Lung (tissue), 17 donors: ENCODE measurements at places on chromosomes 16 and 17. TPM values are rescaled to one million over a fixed set of nuclear protein-coding genes. Genes with fewer than 3 reads are reported as not detected.

- no peak overlapping the region for H3K27ac ChIP-seq
- DNase-seq, result peak; percentile 69
- H3K27me3 ChIP-seq, result no peaks in the 10 kb centered on the region
- H3K4me3 ChIP-seq, result no peak overlapping the region
- no peaks in the 10 kb centered on the region for H3K4me1 ChIP-seq
Measured at GRCh38 chr17:63850401-63850800, 7.9 kb upstream of the SMARCD2 start.

The CFAP97D1 gene
- total RNA-seq, result 0.06 TPM

DNA sequence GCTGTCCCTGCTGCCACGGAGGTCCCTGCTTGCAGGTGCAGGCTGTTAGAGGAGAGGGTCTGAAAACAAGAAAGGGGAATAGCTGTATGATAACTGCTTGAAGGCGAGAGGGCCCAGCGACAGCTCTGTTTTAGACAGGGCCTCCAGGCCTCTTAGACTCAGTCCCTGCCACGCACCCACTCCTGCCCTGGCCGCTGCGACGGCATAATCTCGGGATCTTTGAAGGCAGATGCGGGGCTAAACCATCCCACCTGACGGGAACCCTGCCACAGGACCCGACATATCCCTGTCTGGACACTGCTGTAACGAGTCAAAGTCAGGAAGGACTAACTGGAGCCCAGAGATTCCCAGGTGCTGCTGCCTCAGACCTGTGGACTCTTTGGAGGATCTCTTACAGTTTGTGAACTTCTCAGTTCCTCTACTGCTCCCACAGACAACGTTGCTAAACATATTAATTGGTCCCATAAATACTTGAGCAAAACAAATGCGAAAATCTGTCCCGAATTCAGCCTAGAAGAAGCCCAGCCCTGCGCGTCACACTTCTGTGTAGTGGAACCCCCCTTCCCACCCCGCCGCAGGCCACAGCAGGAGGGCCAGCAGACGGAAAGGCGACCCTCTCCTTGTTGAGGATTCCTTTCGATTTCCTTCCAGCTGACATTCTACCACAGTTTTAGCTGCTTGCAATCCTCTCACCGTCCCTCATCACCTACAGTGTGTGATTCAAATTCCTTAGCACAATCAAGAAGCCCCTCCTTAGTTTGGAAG lies 998 bp upstream of the TMEM11 start:
- H3K27ac ChIP-seq, result peak overlapping the region; percentile 98
- H3K36me3 ChIP-seq, result peaks cover 10% of the 10 kb centered on the region
- peak; percentile 22 for DNase-seq
- peaks cover 7% of the 10 kb centered on the region for H3K4me1 ChIP-seq
- no peaks in the 10 kb centered on the region for H3K27me3 ChIP-seq

GRCh38 chr17:2047590-2047989 lies 5.8 kb downstream of the OVCA2 start:
- H3K27ac ChIP-seq, result no peak overlapping the region
- H3K4me3 ChIP-seq, result no peak overlapping the region
- no peak for DNase-seq
- H3K36me3 ChIP-seq, result no peaks in the 10 kb centered on the region

- no peak overlapping the region for H3K4me3 ChIP-seq
- peaks cover 3% of the 10 kb centered on the region for H3K36me3 ChIP-seq
- H3K27ac ChIP-seq, result no peak overlapping the region
Measured at GRCh38 chr17:45018848-45019711, 32.4 kb downstream of the DCAKD start.

The CSH2 gene
- not detected for total RNA-seq

DNA sequence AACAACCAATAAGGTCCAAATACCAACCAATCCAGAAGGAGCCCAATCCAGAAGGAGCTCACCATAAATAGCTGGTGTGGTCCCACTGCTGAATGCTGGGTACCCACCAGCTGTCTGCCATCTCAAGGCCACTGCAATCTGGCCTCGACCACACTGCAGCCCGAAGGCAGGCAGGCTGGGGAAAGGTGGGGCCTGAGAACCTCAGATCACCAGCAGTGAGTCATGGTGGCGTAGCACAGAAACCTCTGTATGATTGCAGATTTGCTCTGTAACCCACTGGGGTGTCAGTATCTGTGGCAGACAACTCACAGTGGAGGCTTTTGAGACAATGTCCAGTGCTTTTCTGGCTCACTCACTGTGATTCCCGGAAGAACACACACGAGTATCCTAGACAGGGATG lies 14.7 kb upstream of the CMTR2 start:
- H3K27me3 ChIP-seq, result no peaks in the 10 kb centered on the region
- H3K27ac ChIP-seq, result no peak overlapping the region
- H3K4me3 ChIP-seq, result no peak overlapping the region
- no peaks in the 10 kb centered on the region for H3K36me3 ChIP-seq
- DNase-seq, result no peak

GRCh38 chr16:66923247-66923731 lies 2.0 kb downstream of the RRAD start:
- peak overlapping the region; percentile 1 for H3K27ac ChIP-seq
- peaks cover 18% of the 10 kb centered on the region for H3K27me3 ChIP-seq
- DNase-seq, result no peak
- H3K4me1 ChIP-seq, result no peaks in the 10 kb centered on the region
- peak overlapping the region; percentile 26 for H3K4me3 ChIP-seq

DNA sequence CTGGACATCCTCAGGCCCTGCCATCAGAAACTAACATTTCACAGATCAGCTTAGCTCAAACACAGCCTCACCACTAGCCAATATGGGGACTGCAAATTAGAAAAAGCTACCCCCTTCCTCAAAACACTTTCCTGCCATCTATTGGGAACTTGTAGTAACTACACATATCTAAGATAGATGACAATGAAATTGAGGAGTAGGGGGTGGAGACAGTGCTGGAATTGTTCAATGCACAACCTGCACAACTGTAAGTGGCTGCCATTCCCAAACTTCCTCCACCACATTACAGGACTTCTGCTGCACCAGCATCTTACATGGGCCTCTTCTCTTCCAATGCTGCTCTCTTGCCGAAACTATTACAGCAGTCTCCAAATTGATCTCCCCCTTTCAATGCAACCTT lies 21.9 kb downstream of the AIPL1 start:
- no peaks in the 10 kb centered on the region for H3K4me1 ChIP-seq
- no peak overlapping the region for H3K4me3 ChIP-seq
- no peaks in the 10 kb centered on the region for H3K27me3 ChIP-seq

GRCh38 chr17:50588391-50589049 lies 28.0 kb downstream of the CACNA1G start:
- peaks cover 14% of the 10 kb centered on the region for H3K4me1 ChIP-seq
- peaks cover 24% of the 10 kb centered on the region for H3K36me3 ChIP-seq
- peak; percentile 80 for DNase-seq
- no peaks in the 10 kb centered on the region for H3K27me3 ChIP-seq

- H3K27ac ChIP-seq, result no peak overlapping the region
- no peaks in the 10 kb centered on the region for H3K4me1 ChIP-seq
- no peak for DNase-seq
- H3K27me3 ChIP-seq, result no peaks in the 10 kb centered on the region
Measured at GRCh38 chr16:53886482-53887378, 182.8 kb downstream of the FTO start.

- no peak overlapping the region for H3K27ac ChIP-seq
- H3K4me1 ChIP-seq, result no peaks in the 10 kb centered on the region
- DNase-seq, result no peak
- no peaks in the 10 kb centered on the region for H3K36me3 ChIP-seq
- H3K4me3 ChIP-seq, result no peak overlapping the region
Measured at GRCh38 chr16:25411396-25412081, 153.9 kb upstream of the ZKSCAN2 start.

The ODAD4 gene
- 12.5 TPM for total RNA-seq

GRCh38 chr16:28876973-28877654 lies 1.2 kb upstream of the ATP2A1 start:
- DNase-seq, result no peak
- no peak overlapping the region for H3K4me3 ChIP-seq
- peaks cover 8% of the 10 kb centered on the region for H3K36me3 ChIP-seq

DNA sequence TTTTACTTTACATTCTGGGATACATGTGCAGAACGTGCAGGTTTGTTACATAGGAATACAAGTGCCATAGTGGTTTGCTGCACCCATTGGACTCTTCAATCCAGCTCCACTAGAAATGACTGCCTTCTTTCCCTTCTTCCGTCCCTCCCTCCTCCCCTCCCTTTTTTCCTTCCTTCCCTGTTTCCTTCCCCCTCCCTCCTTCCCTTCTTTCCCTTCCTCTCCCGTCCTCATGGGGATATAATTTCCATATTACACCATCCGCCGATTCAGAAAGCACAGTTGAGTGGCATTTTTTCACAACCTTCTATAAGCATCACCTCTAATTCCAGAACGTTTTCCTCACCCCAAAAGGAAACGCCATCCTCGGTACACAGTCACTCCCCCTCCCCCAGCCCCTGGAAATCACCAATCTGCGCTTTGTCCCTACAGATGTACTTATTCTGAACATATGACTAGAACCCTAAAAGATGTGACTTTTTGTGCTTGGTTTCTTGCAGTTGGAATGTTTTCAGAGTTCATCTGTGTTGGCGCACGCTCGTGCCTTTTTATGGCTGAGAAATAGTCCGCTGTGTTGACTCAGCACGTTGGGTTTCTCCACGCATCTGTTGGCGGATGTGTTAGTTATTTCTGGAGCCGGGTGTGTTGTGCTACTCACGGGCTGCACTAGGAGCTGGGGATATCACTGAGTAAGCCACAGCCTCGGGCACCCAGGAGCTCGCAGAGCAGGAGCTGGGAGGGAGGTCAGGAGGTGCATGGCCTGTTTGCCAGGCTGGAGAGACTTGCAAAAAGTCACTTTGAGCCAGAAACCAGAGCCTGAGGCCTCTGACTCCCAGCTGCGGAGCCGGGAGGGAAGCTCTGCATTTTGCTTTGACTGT lies 336.4 kb downstream of the SEC14L1 start:
- peak; percentile 80 for DNase-seq
- peak overlapping the region; percentile 52 for H3K27ac ChIP-seq
- peaks cover 2% of the 10 kb centered on the region for H3K36me3 ChIP-seq
- peaks cover 70% of the 10 kb centered on the region for H3K4me1 ChIP-seq

DNA sequence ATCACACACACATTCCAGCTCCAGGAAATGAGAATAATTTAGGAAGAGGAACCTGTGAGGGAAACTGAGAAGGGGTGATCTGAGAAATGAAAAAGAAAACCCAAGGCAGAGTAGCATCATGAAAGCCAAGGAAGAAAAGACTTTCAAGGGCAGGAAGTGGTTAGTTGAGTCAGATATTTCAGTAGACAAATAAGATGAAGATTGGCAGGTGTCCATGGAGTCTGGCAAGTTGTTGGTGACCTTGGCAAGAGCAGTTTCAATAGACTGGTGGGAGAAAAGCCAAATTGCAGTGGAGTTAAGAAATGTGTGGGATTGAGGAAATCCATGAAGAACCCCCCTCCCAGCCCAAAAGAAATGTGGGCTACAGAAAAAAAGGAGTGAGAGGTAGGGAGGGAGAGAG lies 10.7 kb downstream of the GNAO1 start:
- H3K27me3 ChIP-seq, result no peaks in the 10 kb centered on the region
- H3K36me3 ChIP-seq, result no peaks in the 10 kb centered on the region
- H3K4me1 ChIP-seq, result no peaks in the 10 kb centered on the region
- no peak overlapping the region for H3K4me3 ChIP-seq
- DNase-seq, result peak; percentile 58
- H3K27ac ChIP-seq, result no peak overlapping the region

- no peak for DNase-seq
- no peak overlapping the region for H3K4me3 ChIP-seq
- H3K27ac ChIP-seq, result no peak overlapping the region
- H3K36me3 ChIP-seq, result no peaks in the 10 kb centered on the region
- no peaks in the 10 kb centered on the region for H3K4me1 ChIP-seq
- H3K27me3 ChIP-seq, result no peaks in the 10 kb centered on the region
Measured at GRCh38 chr17:20083156-20083859, 74.1 kb downstream of the SPECC1 start.

The CMTM2 gene
- total RNA-seq, result 2.2 TPM

GRCh38 chr17:78739331-78739931 lies 42.6 kb downstream of the CYTH1 start:
- no peak for DNase-seq
- H3K4me3 ChIP-seq, result no peak overlapping the region
- H3K36me3 ChIP-seq, result no peaks in the 10 kb centered on the region
- H3K4me1 ChIP-seq, result peaks cover 11% of the 10 kb centered on the region
- no peaks in the 10 kb centered on the region for H3K27me3 ChIP-seq

DNA sequence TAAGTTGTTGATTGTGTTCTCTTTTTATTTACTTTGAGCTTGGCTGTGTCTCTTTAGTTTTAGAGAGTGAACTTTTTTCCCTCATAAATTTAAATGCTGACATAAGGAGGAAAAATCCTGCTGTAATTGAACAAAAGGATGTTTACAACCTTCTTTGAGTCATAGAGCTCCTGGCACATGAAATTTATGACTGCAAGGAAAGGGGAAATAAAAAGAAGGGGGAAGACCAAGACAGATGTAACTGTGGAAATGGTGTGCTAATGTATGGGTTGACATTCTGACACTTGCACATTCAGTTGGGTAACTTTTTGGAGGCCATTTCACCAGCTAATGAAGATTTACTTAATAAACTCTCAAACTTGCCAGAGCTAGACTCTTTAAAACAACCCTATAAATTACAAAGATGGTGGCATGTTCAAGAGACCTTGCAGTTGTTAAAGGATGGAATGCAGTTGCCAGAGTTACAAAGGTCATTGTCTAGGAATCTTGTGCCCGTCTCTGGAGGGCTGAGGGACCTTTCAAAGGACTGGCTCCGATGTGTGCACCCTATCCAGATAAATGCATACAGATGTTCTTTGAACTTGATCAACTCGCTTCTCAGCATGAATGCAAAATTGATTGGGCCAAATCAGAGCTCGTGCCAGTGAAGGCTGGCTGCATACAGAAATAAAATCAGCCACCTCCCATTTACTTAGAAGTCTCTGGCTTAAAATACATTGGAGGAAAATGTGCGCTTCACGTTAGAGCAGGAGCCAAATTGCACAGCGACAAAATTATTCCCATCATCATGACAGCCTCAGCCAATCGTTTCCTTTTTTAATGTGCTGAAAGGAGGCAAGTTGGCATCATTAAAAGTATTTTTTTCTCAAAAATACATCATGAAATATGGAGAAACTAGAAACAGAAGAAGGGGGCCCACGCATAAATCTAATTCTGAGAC lies 289.0 kb upstream of the XYLT1 start:
- H3K4me3 ChIP-seq, result no peak overlapping the region
- H3K36me3 ChIP-seq, result no peaks in the 10 kb centered on the region
- no peak for DNase-seq
- no peak overlapping the region for H3K27ac ChIP-seq
- H3K27me3 ChIP-seq, result no peaks in the 10 kb centered on the region
- no peaks in the 10 kb centered on the region for H3K4me1 ChIP-seq

GRCh38 chr17:63275971-63276745 lies 169.9 kb downstream of the CYB561 start:
- H3K4me3 ChIP-seq, result no peak overlapping the region
- H3K27ac ChIP-seq, result no peak overlapping the region
- no peaks in the 10 kb centered on the region for H3K27me3 ChIP-seq
- no peaks in the 10 kb centered on the region for H3K4me1 ChIP-seq
- no peak for DNase-seq

The CCL14 gene
- 2.9 TPM for total RNA-seq

GRCh38 chr17:43396491-43397060 lies 2.2 kb upstream of the ARL4D start:
- no peak overlapping the region for H3K27ac ChIP-seq
- H3K36me3 ChIP-seq, result no peaks in the 10 kb centered on the region
- DNase-seq, result no peak
- H3K27me3 ChIP-seq, result no peaks in the 10 kb centered on the region
- H3K4me3 ChIP-seq, result no peak overlapping the region
